T-helper 1 cell (primary cell): ENCODE measurements at places on chromosomes 1 and 21.
A peak's percentile ranks its signal among the peaks of the same experiment; 100 is the strongest.

- no peak for DNase-seq
Measured at GRCh38 chr1:247451388-247452010, 6.4 kb downstream of the OR2B11 start.

DNA sequence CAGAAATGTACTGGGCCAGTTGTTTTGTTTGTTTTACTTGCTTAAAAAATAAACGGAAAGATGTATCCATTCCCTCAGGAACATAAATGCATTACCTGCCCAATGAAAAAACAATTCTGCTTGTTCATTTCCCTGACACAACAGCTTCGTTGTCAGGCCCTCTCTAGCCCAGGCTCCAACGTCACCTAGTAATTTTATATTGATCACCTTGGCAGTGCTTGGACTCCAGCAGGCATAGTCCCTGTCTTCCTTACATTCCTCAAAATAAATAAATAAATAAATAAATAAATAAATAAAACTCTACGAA lies 1.2 kb downstream of the CEP170 start:
- DNase-seq, result no peak

- DNase-seq, result no peak
Measured at GRCh38 chr1:45987204-45987603, 145.2 kb downstream of the PIK3R3 start.

DNA sequence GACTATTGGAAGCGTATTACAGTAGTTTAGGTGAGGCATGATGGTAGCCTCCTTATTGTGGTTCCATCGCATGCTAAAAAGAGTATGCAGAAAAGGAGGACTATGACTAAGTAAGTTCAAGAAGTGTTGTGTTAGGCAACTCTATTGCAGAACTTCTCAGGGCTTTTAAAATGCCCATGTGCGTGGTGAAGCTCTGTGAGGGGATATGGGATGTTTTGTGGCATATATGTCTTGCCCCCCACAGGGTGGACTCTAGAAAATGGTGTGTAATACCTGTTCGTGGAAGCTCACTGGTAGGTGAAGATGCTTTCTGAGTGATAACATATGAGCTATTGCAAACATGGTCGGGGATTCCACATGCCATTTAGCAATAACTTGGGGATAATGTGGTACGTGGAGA lies 31.7 kb downstream of the MAN1A2 start:
- DNase-seq, result no peak

GRCh38 chr1:48645883-48646282 lies 130.8 kb downstream of the BEND5 start:
- DNase-seq, result no peak

DNA sequence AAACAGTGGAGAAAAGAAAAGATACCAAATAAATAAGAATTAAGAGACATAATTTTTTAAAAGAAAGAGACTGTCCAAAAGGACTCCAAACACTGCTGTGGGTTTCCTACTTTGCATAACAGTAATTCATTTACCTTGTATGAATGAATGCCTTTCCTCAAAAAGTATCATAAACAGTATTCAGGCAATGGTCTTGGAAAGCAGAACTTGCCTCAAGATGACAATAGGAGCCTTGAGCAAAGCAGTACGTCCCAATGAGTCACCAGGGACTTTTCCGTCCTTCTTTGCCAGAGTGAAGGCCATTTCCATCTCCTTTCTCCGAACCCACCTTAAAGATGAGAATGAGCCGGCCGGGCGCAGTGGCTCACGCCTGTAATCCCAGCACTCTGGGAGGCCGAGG lies 186.4 kb downstream of the ZBTB18 start:
- no peak for DNase-seq

GRCh38 chr1:62823556-62823955 lies 39.6 kb downstream of the ATG4C start:
- DNase-seq, result no peak

DNA sequence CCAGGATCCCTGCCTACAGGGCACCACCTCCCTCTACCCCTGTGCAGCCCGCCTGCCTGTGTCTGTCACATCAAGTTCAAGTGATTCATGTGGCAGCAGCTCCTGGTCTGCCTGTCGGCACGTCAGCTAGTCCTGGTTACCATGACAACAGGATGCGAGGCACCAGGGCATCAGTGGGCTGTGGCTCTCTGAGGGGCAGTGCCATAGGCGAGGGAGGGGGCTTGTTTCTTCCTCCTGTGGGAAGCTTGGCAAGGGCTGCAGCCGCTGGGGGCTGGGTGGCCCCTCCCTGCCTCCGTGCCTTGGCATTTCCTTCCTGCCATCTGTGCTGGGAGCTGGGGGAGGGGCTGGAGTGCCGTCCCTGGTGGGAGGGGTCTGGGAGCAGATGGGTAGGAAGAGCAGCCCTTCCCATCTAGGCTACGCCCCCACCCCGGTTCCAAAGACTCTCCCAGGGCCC lies 43.1 kb downstream of the FOXO6 start:
- DNase-seq, result no peak

GRCh38 chr1:26579681-26580111 lies 50.1 kb downstream of the RPS6KA1 start:
- DNase-seq, result no peak

DNA sequence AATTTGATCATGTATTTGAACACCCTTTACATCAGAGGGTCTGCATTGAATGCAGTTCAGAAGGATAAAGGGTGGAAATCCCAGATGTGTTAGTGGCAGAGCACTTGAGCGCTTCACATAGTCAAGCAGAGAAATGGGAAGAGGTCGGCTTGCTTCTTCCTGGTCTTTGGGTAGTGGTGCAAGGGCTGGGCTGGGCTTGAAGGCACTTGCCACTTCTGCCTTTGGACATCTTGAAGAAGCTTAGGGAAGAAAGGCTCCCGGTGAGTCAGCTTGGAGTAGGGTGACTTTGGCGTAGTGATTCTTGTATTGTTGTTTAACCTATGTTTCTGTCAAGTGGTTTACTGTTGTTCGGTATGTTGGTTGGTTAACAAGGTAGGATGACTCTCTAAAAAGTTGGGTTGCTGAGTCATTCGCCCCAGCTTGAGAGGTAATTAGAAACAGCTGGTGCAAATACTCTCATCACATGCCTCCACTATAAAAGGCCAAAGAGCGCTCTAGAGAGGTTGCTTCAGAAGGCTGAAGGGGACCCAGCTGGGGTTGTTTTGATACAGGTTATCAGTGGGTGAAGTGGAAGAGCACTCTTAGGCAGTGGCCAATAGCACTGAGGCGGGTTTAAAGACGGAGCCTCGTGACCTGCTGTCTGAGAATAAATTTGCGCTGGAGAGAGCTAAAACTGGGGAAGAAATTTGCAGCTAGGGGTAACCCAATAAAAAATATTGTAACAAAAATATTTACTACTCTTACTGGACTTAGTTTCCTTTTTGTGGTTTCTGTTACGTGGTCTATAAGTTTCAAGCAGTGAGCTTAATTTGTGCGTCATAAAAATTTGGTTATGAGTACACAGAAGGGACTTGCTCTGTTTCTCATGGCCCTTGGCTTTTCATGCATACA lies 1.4 kb downstream of the BACH1 start:
- DNase-seq, result peak; percentile 14

DNA sequence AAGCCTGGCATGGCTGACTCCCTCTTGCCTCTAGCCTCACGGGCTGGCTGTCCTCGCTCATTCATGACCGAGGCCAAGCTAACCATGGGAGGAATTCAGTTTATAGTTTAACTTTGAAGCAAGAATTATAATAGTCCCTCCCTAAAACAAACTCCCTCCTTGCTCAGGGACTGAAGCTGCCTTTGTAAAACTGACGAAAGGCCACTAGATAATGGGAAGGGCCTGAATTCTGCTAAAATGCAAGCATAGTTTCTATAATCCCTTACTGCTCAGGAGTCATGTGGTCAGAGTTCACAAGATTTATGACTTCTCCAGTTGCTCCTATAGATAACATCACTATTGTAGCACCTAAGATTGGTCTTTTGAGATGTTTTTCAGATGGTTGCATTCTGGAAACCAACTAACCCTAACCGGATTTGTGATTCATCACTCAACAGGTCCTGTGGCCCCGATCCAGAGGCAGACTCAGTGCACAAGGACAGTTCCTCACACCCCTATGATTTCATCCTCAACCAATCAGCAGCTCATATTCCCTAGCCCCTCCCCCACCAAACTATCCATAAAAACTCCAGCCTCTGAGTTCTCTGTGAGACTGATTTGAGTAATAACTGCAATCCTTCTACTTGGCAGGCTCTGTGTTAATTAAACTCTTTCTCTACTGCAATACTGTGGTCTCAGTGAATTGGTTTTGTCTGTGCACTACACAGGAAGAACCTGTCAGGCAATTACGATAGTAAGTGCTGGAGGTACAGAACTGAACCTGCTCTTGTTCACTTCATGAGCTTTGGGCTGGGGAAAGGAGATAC lies 26.4 kb downstream of the HHIPL2 start:
- no peak for DNase-seq

DNA sequence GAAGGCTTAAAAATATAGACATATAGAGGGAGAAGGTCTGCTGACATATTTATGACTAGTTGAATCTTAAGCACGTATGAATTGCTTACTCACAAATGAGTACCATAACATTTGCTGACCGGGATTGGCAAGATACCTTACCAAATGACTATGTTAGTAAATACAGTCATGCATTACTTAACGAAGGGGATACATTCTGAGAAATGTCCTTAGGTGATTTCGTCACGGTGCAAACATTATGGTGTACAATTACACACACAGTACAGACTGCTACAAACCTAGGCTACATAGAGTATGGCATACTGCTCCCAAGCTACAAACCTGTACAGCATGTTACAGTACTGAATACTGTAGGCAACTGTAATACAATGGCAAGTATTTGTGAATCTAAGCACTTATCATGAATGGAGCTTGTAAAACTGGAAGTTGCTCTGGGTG lies 19.4 kb upstream of the UBE2U start:
- no peak for DNase-seq

- no peak for DNase-seq
Measured at GRCh38 chr1:94651076-94651475, 109.5 kb upstream of the F3 start.

DNA sequence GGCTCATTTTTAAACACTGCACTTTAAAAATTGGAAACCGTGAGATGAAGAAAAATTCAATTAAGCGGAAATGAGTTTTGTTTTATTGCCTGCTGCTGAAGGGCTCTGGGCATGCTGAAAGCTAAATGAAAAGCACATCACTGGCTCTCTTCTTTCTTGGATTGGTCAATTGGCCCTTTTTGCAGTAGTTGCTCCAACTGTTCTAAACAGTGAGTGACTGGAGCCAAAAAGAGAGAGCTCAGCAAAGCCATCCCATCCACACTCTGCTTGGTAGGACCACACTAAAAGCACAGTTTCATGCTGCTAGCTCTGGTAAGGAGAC lies 48.1 kb downstream of the LHX4 start:
- no peak for DNase-seq

DNA sequence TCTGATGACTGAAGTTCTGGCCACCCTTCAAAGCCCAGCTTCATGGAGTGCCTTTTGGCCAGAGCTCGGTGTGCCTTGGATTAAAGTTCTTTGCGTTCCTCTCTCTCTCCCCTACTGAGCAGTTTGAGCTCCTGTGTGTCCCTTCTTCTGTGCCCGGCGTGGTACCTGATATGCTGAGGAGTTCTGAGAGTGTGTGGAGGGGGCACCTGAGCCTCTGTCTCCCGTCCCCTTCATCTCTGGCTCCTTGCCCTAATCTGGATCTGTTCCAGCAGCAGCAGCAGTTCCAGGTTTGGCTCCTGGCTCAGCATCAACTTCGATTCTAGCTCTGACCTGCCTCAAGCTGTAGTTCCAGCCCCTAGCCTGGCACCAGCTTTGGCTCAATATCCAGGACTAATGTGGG lies 25.1 kb upstream of the MYCL start:
- no peak for DNase-seq

DNA sequence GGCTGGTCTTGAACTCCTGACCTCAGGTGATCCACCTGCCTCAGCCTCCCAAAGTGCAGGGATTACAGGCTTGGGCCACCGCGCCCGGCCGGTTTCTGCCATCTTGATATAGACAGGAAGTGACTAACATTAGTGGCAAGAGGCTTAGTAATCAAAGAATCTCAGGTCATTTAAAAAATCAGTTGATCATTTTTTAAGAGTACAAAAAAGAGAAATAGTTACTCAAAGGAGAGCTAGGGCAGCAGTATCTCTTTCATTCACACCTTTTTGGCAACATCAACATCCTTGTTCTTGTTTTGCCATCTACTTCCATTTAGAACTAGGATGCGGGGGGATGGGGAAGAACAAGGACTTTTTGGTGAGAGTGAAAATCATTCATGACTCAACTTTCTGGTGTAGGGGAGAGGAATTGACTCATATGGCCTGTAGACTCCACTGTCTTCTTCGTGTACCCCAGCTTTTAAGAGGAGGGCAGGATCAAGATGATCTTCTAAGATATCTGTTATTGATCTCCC lies 8.8 kb downstream of the FCRLB start:
- no peak for DNase-seq

DNA sequence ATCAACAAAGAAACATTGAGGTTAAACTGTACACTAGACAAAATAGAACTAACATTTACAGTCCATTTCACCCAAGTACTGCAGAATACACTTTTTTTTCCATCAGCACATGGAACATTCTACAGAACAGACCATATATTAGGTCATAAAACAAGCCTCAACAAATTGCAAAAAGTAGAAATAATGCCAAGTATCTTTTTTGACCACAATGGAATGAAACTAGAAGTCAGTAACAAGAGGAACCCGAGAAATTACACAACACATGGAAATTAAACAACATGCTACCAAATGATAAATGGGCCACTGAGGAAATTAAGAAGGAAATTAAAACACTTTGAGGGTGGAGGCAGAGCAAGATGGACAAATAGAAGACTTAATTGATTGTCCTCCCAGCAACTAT lies 8.4 kb upstream of the C1orf185 start:
- DNase-seq, result no peak

DNA sequence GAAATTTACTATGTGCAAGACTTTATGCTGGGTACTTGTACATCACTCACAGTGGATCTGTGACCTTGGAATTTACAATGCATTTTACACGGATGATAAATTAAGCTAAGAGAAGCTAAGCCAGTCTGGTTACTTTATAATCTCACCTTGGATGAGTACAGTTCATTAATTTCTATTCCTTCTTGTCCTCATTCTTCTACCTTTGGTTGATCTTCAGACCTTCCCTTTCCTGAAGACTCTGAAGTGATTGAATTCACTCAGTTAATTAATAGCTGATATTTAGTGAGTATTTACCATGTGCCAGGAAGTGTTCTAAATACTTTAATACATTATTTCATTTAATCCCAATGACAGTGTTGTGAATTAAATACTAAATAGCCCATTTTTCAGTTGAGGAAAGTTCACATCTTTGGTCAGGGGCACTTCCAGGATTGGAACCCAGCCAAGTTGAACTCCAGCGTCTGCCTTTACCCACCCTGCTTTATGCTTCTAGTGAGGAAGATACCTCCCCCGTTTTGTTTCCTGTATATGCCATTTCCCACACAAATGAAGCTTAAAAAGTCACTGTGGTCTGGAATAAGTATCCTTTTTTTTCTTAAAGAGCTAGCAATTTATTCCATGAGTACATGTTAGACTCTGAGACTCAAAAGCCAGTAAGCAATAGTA lies 146.6 kb downstream of the TLR5 start:
- no peak for DNase-seq

- no peak for DNase-seq
Measured at GRCh38 chr1:97262842-97263241, 541.3 kb downstream of the PTBP2 start.

DNA sequence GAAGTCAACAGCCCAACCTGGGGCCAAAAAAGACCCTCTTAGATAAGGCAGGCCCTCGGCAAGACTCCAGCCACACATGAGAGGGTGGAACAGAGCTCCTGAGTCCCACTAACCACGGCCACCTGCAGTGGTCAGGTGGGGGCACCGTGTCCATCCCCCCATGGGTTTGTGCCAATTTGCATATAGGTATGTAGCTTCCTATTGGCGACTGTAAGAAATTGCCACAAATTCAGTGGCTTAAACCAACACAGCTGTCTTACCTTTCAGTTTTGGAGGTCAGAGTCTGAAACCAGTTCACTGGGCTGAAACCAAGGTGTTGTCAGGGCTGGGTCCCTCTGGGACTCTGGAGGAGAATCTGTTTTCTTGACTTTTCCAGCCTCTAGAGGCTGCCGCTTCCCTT lies 59.3 kb downstream of the COL18A1 start:
- no peak for DNase-seq
